ENCODE measurements at places on chromosomes 12 and 14.

GRCh38 chr12:97456571-97457188, 5.9 kb upstream of the RMST start:
- DNase-seq: no peak
- H3K27me3 ChIP-seq: no peaks in the 10 kb centered on the region
- no peak overlapping the region for H3K4me3 ChIP-seq
- no peaks in the 10 kb centered on the region for H3K36me3 ChIP-seq

- H3K27ac ChIP-seq: no peak overlapping the region
- no peak overlapping the region for H3K4me3 ChIP-seq
- peaks cover 13% of the 10 kb centered on the region for H3K4me1 ChIP-seq
- no peaks in the 10 kb centered on the region for H3K36me3 ChIP-seq
- no peaks in the 10 kb centered on the region for H3K27me3 ChIP-seq
- DNase-seq: no peak
Measured at GRCh38 chr14:99671235-99672224, 12.6 kb upstream of the CYP46A1 start.

- H3K36me3 ChIP-seq: no peaks in the 10 kb centered on the region
- H3K4me1 ChIP-seq: peaks cover 17% of the 10 kb centered on the region
- no peak overlapping the region for H3K27ac ChIP-seq
- no peak overlapping the region for H3K4me3 ChIP-seq
Measured at GRCh38 chr14:61281948-61282275, 774 bp upstream of the TMEM30B start.

- no peak overlapping the region for H3K27ac ChIP-seq
- no peak overlapping the region for H3K4me3 ChIP-seq
- no peaks in the 10 kb centered on the region for H3K4me1 ChIP-seq
- no peak for DNase-seq
- H3K36me3 ChIP-seq: no peaks in the 10 kb centered on the region
Measured at GRCh38 chr14:94139006-94139405, 9.6 kb upstream of the IFI27L2 start.

GRCh38 chr14:74258764-74259035, 19.5 kb downstream of the VSX2 start:
- H3K27me3 ChIP-seq: peaks cover 8% of the 10 kb centered on the region
- H3K27ac ChIP-seq: no peak overlapping the region
- H3K4me1 ChIP-seq: peaks cover 5% of the 10 kb centered on the region
- DNase-seq: no peak
- no peak overlapping the region for H3K4me3 ChIP-seq

- H3K4me1 ChIP-seq: no peaks in the 10 kb centered on the region
- no peaks in the 10 kb centered on the region for H3K27me3 ChIP-seq
- no peaks in the 10 kb centered on the region for H3K36me3 ChIP-seq
- DNase-seq: no peak
- no peak overlapping the region for H3K27ac ChIP-seq
- H3K4me3 ChIP-seq: no peak overlapping the region
Measured at GRCh38 chr14:99137001-99137700, 134.8 kb downstream of the BCL11B start.

- H3K27me3 ChIP-seq: no peaks in the 10 kb centered on the region
- peak overlapping the region; percentile 93 for H3K4me3 ChIP-seq
Measured at GRCh38 chr14:23568021-23568599, 519 bp upstream of the AP1G2 start.

DNA sequence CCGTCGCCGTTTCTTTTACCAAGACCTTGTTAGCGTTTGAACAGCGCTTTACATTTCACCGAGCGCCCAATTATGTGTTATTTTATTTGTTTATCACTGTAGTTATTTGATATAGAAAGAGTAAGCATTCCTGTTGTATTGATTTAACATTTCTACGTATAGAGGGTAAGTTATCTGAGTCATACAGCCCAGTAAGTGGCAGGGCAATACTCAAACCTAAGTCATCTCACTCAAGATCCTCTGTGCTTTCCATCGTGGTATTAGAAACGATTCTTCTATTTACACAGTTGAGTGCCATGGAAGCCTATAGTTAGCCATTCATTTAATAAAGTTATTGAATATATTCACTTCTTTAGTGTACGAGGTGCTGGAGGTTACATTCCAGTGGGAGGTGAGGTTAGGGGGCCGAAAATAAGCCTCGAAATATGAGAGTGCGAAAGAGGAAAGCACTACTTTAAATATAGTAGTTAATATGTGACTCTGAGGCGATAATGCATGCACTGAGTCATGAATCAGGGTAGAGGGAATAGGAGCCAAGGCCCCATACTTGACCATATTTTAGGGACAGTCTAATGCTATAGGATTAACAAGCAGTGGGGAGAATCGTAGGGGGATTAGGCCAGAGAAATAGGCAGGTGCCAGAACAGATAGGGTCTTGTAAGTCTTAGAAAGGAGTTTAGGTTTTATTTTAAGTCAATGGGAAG, 629 bp downstream of the RAD51AP1 start:
- no peaks in the 10 kb centered on the region for H3K27me3 ChIP-seq
- H3K36me3 ChIP-seq: peaks cover 6% of the 10 kb centered on the region
- H3K27ac ChIP-seq: peak overlapping the region; percentile 98
- DNase-seq: no peak

GRCh38 chr14:66322564-66322963, 163.6 kb upstream of the CCDC196 start:
- H3K27ac ChIP-seq: no peak overlapping the region
- no peaks in the 10 kb centered on the region for H3K4me1 ChIP-seq
- H3K36me3 ChIP-seq: no peaks in the 10 kb centered on the region
- no peak overlapping the region for H3K4me3 ChIP-seq
- no peak for DNase-seq
- H3K27me3 ChIP-seq: no peaks in the 10 kb centered on the region

- H3K27me3 ChIP-seq: no peaks in the 10 kb centered on the region
- H3K27ac ChIP-seq: no peak overlapping the region
- no peaks in the 10 kb centered on the region for H3K4me1 ChIP-seq
- no peak for DNase-seq
- H3K4me3 ChIP-seq: no peak overlapping the region
Measured at GRCh38 chr12:69894800-69895383, 69.9 kb downstream of the MYRFL start.

GRCh38 chr12:14946162-14946561, 7.8 kb upstream of the ERP27 start:
- H3K36me3 ChIP-seq: peaks cover 79% of the 10 kb centered on the region
- no peaks in the 10 kb centered on the region for H3K27me3 ChIP-seq
- H3K4me1 ChIP-seq: peaks cover 69% of the 10 kb centered on the region
- no peak overlapping the region for H3K4me3 ChIP-seq
- no peak overlapping the region for H3K27ac ChIP-seq

DNA sequence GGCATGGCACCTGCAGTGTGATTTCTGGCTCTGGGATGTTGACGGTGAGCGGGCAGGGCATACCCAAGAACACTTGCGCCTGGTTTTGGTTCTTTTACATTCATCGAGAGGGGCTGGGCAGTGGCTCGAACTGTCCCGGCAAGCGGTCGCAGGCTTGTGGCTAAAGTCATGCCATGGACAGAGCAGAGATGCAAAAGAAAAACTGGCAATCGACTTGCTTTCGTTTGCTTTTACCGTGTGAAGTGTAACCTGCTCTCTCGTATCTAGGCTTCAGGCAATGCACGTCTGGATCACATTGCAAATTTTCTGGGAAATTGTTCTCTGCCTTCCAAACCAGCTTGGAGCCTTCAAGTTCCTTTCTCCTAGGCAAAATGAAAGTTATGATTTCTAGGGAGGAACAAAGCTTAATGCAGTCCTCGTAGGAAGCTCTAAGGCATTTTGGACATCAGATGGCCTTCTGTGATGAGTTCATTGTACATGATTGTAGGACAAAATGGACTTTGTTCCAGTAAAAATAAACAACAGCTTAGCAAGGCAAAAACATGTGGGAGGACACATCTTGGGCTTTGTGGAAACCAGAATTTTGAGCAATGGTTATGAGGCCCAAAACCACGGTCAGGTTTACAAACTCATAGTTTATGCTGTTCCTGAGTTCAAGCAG, 18.3 kb downstream of the ADGRD1 start:
- no peaks in the 10 kb centered on the region for H3K27me3 ChIP-seq
- no peak overlapping the region for H3K4me3 ChIP-seq
- no peaks in the 10 kb centered on the region for H3K4me1 ChIP-seq
- no peaks in the 10 kb centered on the region for H3K36me3 ChIP-seq
- no peak for DNase-seq
- H3K27ac ChIP-seq: no peak overlapping the region

GRCh38 chr14:106556665-106557289, 1030.4 kb downstream of the TMEM121 start:
- no peaks in the 10 kb centered on the region for H3K27me3 ChIP-seq
- H3K27ac ChIP-seq: no peak overlapping the region
- no peak overlapping the region for H3K4me3 ChIP-seq
- peak; percentile 68 for DNase-seq
- H3K36me3 ChIP-seq: no peaks in the 10 kb centered on the region

GRCh38 chr12:15716581-15716980, 72.6 kb downstream of the EPS8 start:
- no peak overlapping the region for H3K27ac ChIP-seq
- H3K36me3 ChIP-seq: no peaks in the 10 kb centered on the region
- H3K4me1 ChIP-seq: no peaks in the 10 kb centered on the region
- H3K27me3 ChIP-seq: no peaks in the 10 kb centered on the region
- DNase-seq: no peak

- H3K4me3 ChIP-seq: no peak overlapping the region
- no peaks in the 10 kb centered on the region for H3K27me3 ChIP-seq
- no peak overlapping the region for H3K27ac ChIP-seq
- no peaks in the 10 kb centered on the region for H3K4me1 ChIP-seq
Measured at GRCh38 chr12:71400481-71400880, 39.1 kb upstream of the LGR5 start.

DNA sequence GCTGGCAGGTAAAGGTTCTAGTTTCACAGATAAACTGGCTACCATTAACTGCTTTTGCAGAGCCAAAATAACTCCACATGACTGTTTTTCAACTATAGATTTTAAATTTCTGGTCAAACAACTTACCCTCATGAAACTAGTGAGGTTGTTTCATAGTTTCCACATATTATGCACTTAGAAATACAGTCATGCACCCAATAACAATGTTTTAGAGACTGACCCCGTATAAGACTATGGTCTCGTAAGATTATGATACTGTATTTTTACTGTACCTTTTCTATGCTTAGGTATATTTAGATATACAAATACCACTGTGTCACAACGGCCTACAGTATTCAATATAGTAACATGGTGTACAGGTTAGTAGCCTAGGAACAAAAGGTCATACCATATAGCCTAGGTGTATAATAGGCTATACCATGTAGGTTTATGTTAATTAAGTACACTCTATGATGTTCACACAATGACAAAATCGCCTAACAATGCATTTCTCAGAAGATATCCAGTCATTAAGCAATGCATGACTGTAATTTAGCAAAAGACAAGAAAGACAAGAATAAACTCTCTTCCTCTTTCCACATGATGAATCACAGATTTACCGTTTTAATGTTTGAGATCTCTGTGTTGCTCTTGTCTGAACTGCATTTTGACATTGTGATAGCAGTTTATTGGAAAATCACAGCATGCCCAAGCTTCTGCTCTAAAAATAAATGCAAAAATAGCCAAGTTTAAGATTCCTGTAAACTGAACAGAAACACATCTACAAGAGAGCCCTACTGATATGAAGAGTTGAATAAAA, 17.1 kb downstream of the DICER1 start:
- H3K27me3 ChIP-seq: no peaks in the 10 kb centered on the region
- H3K4me3 ChIP-seq: no peak overlapping the region
- no peak overlapping the region for H3K27ac ChIP-seq
- H3K36me3 ChIP-seq: no peaks in the 10 kb centered on the region
- no peak for DNase-seq
- H3K4me1 ChIP-seq: peaks cover 22% of the 10 kb centered on the region

DNA sequence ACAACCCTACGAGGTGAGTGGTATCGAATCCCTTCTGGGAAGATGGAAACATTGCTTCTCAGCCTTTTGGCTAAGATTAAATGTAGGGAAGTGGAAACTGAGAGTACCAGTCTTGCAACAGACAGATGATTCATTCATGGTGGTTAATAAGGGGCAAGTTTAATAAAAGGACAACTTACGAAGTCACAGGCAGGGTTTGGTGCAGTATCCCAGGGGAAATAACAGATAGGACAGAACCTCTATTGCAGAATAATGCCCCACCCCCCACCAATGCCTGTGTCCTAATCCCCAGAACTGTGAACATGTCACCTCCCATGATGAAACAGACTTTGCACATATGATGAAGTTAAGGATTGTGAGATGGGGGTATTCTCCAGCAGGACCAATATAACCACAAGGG, 212.5 kb downstream of the TBX5 start:
- H3K4me1 ChIP-seq: no peaks in the 10 kb centered on the region
- no peak overlapping the region for H3K4me3 ChIP-seq
- no peaks in the 10 kb centered on the region for H3K27me3 ChIP-seq
- DNase-seq: no peak
- no peaks in the 10 kb centered on the region for H3K36me3 ChIP-seq
- H3K27ac ChIP-seq: no peak overlapping the region

GRCh38 chr14:70597731-70598130, 2.7 kb downstream of the MED6 start:
- no peak overlapping the region for H3K27ac ChIP-seq
- H3K4me1 ChIP-seq: peaks cover 19% of the 10 kb centered on the region
- peaks cover 35% of the 10 kb centered on the region for H3K36me3 ChIP-seq

- H3K36me3 ChIP-seq: no peaks in the 10 kb centered on the region
- no peak for DNase-seq
- H3K27ac ChIP-seq: no peak overlapping the region
- H3K4me1 ChIP-seq: no peaks in the 10 kb centered on the region
- H3K27me3 ChIP-seq: peaks cover 6% of the 10 kb centered on the region
- no peak overlapping the region for H3K4me3 ChIP-seq
Measured at GRCh38 chr14:51576879-51577278, 74.8 kb upstream of the FRMD6 start.

GRCh38 chr12:85076688-85077430, 40.7 kb downstream of the LRRIQ1 start:
- no peak overlapping the region for H3K4me3 ChIP-seq
- no peak overlapping the region for H3K27ac ChIP-seq
- no peaks in the 10 kb centered on the region for H3K36me3 ChIP-seq
- no peaks in the 10 kb centered on the region for H3K4me1 ChIP-seq

DNA sequence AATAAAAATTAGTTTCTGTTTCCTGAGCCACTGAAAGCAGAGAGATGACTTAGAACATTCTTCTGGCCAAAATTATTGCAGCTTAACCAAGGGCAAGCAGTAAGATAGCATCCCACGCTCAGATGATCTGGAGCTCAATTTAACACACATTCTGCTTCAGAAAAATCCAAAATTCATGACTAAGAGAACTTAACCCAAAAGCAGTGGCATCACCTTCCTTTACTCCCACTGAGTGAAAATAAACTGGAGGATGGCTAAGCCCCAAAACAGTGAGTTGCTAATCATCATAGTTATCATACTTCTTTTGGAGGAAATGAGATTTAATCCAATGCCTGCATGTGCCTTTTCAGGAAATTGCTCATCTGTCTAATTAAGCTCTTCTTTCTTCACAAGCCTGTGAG, 195.4 kb downstream of the DUSP6 start:
- H3K4me3 ChIP-seq: no peak overlapping the region
- H3K27me3 ChIP-seq: no peaks in the 10 kb centered on the region
- no peaks in the 10 kb centered on the region for H3K4me1 ChIP-seq
- H3K36me3 ChIP-seq: no peaks in the 10 kb centered on the region
- DNase-seq: no peak

DNA sequence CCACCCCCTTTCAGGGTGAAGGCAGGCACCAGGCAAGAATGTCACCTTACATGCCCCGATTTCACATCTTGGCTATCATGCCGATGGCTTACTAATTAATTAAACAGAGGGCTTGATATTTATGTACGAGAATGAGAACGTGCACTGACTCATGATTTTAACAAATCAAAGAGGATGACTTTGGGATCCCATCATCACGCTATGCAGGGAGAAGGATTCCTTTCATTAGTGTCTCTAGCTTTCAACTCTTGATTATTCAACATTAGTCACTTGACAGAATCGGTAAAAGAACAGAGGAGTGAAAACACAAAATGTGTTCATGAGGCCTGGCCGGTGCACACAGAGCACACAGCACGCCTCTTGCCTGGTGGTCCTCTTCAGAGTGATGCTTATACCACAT, 80.6 kb downstream of the PRKAB1 start:
- no peak overlapping the region for H3K4me3 ChIP-seq
- no peaks in the 10 kb centered on the region for H3K27me3 ChIP-seq
- no peaks in the 10 kb centered on the region for H3K36me3 ChIP-seq
- DNase-seq: no peak
